Kidney tubule cell (primary cell): ENCODE measurements at places on chromosomes 3 and 15.

GRCh38 chr3:13393427-13394360 is 26.4 kb downstream of the NUP210 start:
- DNase-seq: no peak

GRCh38 chr15:25185156-25185710 is 230.4 kb downstream of the SNRPN start:
- no peak for DNase-seq

GRCh38 chr3:142597906-142598305 is 1.7 kb downstream of the PLS1 start:
- no peak for DNase-seq

DNA sequence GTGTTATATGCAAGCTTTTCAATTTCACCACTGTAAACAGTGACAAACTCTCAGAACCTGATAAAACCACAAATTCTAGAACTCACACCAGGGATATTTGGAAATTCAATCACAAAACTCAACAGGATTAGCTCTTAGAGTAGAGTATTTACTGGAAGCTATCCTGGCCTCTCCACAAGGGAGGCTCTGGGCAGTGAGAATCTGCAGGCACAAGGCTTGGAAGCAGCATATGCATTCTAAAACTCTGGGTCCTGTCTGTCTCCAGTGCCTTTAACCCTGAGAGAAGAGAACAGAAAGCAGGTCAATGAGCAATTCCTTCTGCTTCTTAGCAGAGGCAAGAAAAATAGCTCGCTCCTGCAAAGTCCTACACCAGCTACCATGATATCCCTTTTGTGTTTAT is 23.4 kb downstream of the PLSCR4 start:
- no peak for DNase-seq

DNA sequence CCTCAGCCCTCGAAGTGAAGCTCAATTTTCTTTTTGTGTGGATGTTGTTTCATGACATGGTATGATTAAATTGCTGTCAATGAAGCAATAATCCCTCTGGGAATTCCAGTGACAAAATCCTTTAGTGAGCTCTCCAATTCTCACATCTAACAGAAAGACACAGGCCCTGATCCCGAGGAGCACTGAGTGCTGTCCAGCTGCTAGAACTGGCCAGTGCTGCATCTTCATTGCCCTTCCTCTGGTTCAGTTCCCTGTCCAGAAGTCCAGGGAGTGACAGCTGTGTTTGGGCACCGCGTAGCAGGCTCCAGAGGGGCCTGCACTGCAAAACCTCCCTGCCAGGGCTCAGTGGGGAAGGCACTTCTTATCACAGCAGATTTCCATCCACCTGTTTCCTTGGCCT is 516.8 kb upstream of the ATP11B start:
- DNase-seq: no peak

DNA sequence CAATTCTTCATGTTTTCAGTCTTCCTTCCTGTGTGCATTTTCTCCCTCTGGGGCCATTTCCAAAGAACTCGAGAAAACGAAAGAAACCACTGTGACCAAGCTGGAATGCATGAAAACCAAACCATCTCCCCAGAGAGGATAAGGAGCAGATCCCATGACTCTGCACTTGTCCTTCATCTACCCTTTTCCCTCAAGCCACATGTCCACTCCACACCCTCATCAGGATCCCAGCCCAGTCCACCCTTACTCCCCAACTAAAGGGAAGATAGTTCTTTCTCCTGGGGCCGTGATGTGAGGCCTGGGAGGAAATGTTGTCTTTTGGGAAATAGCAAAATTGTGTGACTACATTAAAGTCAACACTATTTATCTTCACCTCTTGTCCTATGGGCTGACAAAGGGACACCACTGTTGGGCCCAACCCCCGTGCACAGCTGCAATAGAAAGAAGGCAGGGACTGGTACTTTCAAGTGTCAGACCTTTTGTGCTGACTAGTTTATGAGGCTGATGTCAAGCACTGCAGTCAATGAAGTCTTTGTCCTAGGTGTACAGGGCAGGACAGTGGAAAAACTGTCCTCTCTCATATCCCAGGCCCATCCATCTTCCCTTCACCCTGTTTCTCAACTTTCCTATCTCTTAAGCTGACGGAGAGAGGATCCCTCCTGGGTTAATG is 487.1 kb upstream of the NR2F2 start:
- DNase-seq: no peak

- no peak for DNase-seq
Observed at GRCh38 chr3:41290736-41291135, 91.4 kb downstream of the CTNNB1 start.

DNA sequence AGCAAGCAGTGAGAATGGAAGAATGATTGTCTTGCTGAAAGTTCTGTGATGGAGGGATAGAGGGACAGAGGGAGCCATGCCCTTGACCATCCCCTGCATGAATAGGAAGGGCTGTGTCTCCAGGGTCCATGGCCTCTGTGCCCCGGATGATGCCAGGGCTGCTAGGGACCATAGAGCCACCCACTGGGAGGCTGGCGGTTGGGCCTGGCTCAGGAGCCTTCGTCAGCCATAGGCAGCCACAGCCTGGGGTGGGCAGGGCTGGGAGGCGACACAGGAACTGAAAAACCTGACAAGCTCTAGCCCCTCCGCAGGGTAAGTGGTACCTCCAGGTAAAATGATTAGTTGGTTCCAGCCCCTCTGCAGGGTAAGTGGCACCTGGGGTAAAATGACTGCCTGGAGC is 19.1 kb upstream of the LAMP3 start:
- DNase-seq: no peak

- DNase-seq: peak; percentile 22
Observed at GRCh38 chr15:51969728-51970127, 1.9 kb downstream of the LEO1 start.

GRCh38 chr3:104816716-104817115 is 550.0 kb upstream of the ALCAM start:
- peak; percentile 14 for DNase-seq

DNA sequence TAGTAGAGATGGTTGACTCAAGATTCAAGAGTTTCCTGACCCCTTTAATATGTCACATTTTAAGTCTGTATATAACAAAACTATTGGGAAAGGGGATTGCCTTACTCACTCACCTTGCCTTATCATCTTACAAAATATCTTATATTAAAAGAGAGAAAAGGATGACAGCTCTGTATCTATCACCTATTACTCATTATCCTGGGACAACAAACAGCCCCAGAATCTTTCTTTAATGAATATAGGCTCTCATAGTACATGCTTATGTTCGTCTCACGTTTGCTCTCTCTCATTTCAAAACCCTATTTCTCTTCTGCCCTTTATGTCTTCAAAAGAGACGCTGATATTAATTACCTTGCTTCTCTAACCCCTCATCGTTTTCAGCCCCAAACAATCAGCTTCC is 1023.4 kb upstream of the CFAP20DC start:
- no peak for DNase-seq

GRCh38 chr3:14278265-14278798 is 99.7 kb downstream of the LSM3 start:
- no peak for DNase-seq

- DNase-seq: no peak
Observed at GRCh38 chr3:98776140-98776493, 13.0 kb downstream of the ST3GAL6 start.

GRCh38 chr3:187777331-187777941 is 32.2 kb upstream of the BCL6 start:
- peak; percentile 83 for DNase-seq

GRCh38 chr3:173920386-173920785 is 522.8 kb downstream of the NLGN1 start:
- peak; percentile 77 for DNase-seq

DNA sequence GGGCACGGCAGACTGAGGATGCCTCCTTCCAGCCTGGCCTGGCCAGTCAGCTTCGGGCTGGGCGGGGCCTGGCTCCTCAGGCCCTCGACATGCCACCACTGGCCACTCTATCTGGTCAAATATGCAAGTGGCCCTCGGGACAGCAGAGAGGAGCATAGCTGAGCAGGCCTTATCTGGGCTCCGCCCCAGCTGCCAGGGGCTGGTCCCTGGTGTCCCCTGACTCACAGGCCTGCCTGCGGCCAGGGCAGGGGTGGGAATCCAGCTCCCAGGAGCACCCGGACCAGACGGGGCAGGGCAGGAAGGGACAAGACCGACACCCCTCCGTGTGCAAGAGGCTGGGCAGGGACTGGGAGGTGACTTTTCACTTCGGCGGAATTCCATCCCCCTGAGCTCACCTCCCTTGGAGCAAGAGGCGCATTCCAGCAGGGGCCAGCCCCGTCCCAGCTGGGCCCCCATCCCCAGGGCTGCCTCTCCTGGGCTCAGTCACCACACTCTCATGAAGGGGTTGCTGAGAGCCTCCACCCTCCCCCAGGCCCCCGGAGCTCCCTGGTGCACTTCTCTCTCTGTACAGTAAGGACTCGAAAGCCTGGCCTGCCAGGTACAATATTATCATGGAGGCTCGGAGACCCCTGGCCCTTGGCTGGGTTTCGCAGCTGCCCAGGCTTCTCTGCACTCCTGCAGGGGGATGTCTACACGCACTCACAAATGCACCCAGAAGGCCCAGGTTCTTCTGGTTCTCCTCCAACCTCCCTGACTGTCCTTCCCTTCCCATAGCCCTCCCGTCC is 29.5 kb downstream of the WNT7A start:
- DNase-seq: peak; percentile 99

GRCh38 chr3:191721390-191721861 is 260.5 kb downstream of the PYDC2 start:
- DNase-seq: no peak

DNA sequence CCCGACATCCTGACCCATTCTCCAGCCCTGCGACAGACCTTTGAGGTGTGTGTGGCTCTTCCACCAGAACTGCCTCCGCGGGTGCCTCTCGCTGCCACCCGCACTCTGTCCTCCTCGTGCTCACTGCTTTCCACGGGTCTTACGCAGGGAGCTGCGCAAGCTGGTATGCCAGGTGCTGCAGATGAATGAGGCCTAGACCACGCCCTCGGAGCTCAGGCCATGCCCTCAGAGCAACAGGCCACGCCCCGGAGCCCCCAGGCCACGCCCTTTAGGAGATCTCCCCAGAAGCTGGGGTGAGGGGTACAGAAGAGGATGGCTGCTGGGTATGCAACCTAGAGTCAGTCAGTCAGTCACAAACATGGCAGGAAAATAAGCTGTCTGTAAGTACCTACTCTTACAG is 300.3 kb downstream of the GABRG3 start:
- no peak for DNase-seq

GRCh38 chr15:74569731-74570070 is 28.7 kb downstream of the ARID3B start:
- no peak for DNase-seq

DNA sequence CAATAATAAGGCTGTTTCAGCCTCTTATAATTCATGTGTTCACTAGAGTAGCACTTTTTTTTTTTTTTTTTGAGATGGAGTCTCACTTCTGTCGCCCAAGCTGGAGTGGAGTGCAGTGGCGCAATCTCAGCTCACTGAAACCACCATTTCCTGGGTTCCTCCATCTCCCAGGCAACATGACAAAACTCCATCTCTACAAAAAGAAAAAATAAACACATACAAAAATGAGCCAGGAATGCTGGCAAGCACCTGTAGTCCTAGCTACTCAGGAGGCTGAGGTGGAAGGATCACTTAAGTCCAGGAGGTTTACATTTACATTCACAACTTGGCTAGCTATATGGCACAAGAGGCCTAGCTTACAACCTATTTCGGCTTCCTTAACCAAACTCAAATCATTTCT is 6.8 kb downstream of the USP4 start:
- DNase-seq: no peak

DNA sequence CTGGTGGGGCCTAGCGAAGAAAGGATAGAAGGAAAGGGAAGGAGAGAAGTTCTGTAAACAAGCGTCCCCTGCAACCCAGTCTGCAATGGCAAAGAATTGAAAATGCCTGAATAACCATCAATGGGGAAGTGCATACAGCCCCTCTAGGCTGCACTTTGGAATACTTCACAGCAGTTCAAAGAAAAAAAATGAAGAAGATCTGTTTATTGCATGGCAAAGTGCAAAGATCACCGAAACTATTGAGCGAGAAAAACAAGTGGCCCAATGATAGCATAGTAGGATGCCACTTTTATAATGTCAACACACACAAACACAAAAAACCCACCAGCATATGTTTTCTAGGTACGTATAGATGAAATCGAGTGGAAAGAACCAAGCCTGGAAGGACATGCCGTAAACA is 13.6 kb upstream of the SLC6A1 start:
- DNase-seq: no peak

DNA sequence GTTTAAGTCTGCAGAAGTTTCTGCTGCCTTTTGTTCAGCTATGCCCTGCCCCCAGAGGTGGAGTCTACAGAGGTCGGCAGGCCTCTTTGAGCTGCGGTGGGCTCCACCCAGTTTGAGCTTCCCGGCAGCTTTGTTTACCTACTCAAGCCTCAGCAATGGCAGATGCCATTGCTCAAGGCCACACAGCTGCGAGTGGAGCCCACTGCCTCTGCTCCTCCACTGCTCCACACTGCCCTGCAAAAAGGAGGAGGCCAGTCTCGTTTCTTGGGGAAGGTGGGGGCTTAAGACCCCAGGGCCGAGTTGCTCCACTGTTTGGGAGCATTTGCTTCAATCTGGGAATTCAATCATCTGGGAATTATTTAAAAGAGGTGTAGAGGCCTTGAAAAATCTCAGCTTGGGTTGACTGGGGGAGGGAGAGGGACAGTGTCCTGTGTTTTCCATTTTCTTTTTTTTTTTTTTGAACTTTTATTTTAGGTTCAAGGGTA is 144.6 kb upstream of the MEF2A start:
- DNase-seq: no peak

- DNase-seq: no peak
Observed at GRCh38 chr3:128845119-128845777, 34.2 kb upstream of the ACAD9 start.

DNA sequence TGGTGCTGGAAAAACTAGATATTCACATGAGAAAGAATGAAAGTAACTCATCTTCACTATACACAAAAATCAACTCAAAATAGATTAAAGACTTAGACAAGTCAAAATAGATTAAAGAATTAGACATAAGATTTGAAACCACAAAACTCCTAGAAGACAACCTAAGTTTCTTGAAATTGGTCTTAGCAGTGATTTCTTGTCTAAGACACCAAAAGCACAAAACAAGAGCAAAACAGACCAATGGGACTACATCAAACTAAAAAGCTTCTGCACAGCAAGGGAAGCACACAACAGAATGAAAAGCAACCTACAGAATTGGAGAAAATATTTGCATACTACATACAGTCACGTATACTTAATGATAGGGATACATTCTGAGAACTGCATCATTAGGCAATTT is 6.5 kb upstream of the VPS39 start:
- DNase-seq: no peak

GRCh38 chr3:157692468-157692867 is 189.3 kb upstream of the VEPH1 start:
- DNase-seq: no peak

GRCh38 chr3:60081381-60082095 is 1031.7 kb upstream of the CFAP20DC start:
- DNase-seq: peak; percentile 5

GRCh38 chr3:38725726-38726419 is 76.4 kb upstream of the SCN5A start:
- no peak for DNase-seq

DNA sequence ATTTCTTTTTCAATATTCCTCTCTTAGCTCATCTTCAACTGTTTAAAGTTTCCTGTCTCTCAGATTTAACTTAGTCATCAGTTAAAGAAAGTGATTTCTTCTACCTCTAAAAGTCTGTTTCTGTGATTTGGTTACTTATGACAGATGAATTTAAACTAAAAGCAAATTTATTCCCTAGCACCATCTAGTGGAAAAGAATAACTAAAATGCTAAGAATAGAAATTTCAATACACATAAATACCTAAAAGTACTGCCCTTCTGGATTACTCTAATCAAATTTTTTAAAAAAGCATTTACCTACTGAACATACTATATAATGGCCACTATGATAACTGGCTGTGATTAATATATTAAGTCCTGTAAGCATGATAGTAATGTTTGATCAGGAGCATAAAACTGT is 14.0 kb upstream of the ZCWPW2 start:
- no peak for DNase-seq
